ENCODE measurements at places on chromosomes 2 and 18.
A peak's percentile ranks its signal among the peaks of the same experiment; 100 is the strongest.

DNA sequence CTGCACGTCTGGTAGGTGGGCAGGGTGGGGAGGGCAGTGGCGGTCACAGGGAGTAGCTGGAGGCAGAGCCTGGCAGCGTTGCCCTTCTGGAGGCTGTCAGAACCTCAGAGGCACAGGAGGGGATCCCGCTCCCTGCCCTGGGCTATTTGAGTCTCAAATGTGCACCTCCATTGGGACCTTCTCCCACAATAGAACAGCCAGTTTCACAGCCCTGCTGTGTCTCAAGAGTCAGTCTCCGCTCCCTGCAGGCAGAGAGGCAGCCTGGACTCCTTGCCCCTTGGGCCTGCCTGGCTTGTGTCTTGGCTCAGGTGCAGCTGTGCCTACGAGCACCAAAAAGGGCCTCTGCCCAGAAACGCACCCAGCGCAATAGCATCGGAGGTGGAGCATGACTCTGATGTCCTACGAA lies 57.4 kb downstream of the FAM168B start:
- no peak for DNase-seq

DNA sequence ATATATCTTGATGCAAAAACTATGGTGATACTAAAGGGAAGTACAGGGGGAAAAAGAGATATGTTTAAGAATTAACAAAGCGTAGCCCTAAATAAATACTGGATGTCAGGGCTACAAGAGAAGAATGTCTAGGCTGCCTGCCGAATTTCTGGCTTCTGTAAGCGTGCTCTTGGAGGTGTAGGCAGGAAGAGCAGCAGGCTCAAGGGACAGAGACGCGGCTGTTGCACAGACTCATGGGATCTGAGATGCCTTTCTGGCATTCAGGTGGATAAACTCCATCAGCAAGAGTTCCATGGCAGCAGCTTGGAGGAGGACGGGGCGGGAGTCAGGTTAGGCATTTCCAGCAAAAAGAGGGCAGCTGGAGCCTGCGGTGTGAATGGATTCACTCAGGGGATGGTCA lies 123.2 kb upstream of the TWIST2 start:
- DNase-seq: no peak

- no peak for DNase-seq
Measured at GRCh38 chr18:79377187-79377891, 18.4 kb upstream of the NFATC1 start.

DNA sequence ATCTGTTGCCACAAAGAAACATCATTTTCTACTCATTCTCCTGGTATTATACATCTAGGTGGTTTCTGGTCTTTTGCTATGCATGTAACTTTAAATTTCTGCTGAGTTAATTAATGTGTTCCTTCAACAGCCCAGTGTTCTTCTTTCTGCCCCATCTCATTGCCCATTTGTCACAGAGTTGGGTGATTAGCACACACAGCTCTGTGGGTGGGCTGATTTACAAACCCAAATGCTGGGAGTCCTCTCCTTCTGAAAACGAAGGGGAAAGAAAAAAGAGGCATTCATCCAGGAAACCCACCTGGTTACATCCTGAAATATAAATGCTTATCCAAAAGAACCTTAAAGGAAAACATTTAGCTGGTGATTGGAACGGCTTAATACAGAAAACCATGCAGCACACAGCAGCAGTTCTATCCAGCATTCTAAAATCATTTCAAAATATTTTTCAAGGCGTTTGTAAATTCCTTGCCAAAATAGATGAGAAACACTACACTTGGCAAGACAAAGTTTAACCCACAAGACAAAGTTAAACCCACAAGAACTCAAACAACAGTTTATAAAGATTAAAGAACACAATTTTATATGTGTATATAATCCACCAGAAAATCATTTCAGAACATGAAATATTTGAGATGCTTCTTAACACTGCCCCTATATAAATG lies 177.9 kb downstream of the ANTXR1 start:
- no peak for DNase-seq

GRCh38 chr2:121151311-121152109 lies 133.5 kb downstream of the TFCP2L1 start:
- no peak for DNase-seq

DNA sequence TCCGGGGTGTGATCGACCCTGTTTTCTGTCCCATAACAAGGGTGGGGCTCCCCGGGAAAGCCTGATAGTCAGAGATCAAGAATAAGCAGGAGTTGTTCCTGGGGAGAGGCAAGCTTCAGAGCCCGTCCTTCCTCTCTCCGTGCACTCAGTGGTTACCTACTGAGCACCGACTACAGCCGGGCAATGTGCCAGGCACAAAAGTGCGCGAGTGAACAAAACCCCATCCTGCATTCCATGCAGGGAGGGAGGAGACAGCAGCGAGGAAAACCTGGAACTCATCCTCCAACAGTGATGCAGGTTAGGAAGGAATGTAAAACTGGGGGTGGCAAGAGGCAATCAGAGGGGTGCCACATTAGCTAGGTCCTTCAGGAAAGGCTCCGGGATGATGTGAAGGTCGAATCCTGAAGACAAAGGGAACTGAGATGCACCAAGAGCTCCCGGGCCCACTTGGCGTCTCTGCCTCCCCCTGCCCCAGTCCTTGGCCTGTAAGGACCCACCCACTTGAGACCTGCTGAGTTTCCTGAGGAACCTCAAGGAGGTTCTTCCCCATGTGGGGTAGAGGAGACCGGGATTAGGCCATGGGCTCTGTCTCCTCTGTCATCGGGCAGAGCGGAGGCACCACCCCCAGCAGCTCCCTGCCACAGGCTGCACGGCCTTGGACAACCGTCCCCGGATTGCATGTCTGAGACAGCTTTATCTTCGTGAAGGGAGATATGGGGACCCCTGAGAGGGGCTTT lies 198.2 kb downstream of the NDUFA10 start:
- DNase-seq: no peak

GRCh38 chr2:20077411-20077940 lies 26.0 kb upstream of the LAPTM4A start:
- no peak for DNase-seq

DNA sequence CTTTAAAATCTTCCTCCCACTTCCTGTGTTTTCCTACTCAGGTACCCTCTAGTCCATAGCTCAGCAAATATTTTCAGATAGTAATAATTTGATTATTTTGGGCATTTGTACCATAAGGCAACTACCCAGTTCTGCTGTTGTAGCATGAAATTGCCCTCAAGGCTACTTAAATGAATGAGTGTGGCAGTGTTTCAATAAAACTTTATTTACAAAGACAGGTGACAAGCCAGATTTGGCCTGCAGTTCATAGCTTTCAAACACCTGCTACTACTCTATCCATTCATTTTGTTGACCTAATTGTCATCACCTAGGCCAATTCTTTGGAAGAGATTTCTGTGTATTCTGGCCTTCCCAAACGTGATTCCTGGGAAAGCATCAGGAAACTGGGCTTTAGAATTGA lies 28.9 kb downstream of the NYAP2 start:
- no peak for DNase-seq

DNA sequence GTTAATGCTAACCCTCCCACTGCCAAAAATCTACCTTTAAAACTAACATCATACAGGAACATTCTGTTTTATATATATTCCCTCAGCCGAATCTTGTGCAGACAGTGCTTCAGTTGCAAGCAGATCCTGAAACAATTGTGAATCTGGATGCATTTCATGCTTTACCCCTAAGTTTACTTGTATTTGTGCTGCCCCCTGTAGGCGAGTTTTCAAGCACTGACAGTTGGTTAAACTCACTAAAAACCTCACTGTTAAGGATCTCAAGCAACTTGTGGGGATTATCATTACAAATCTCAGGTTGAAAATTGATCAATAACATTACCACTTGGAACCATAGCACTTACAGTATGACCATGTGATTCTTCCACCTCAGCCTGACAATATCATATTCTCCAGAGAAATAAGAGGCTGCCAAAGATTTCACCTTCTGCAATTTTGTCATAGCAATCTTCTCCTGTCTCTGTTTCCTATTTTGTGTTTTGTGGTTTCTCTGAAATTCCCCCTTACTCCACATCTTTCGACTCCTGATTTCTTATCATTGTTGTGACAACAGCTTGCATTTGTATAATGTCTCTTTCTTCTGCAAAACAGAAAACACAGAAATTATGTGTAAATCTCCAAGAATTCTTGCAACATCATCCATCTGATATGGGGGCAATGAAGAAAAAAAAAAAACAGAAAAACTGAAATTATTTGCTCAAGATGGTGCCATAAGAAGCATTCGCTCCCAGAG lies 354.6 kb upstream of the SETBP1 start:
- DNase-seq: peak; percentile 15

DNA sequence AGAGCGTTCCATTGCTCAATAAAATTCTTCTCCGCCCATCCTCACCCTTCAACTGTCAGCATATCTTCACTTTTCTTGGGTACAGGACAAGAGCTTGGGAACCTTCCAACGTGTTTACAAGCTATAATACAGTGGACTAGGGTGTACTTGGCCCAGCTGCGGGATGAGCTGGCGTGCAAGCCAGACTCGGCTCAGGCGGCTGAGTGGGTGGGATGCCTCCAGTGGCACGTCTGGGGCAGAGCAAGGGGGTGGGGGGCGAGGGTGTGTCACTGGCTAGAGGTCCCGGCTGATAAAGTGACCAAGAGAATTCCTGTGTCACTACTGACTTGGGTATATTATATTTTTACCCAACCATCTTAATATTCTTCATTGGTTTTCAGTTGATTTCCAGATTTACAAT lies 179.7 kb downstream of the EVA1A start:
- no peak for DNase-seq
